ENCODE measurements at places on chromosomes 1 and 21. TPM values are rescaled to one million over a fixed set of nuclear protein-coding genes. Genes with fewer than 3 reads are reported as not detected.

Gene TNFRSF18
- total RNA-seq, result 0.44 TPM

Gene CCDC181
- total RNA-seq, result 1.6 TPM

Gene FCGR2B
- total RNA-seq, result 14.2 TPM

Gene COL16A1
- total RNA-seq, result 19.8 TPM

Gene PPP1R12B
- 416 TPM for total RNA-seq

DNA sequence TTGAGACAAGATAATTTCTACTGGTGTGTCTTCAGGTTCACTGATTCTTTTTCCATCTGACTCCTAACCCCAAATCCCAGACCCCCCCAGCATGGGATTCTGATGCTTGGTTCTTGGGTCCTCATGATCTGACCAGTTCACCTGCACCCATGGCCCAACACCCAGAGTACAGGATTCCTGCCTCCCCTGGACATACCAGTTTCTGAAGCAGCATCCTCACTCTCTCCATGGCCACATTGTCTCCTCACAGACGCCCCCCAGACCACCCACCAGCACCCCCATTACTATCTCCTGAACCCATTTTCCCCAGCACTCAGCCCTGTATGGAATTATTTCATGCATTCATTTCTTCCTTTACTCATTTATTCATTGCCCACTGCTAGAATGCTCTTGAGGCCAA lies 864 bp upstream of the KRTAP12-3 start:
- no peak for DNase-seq

DNA sequence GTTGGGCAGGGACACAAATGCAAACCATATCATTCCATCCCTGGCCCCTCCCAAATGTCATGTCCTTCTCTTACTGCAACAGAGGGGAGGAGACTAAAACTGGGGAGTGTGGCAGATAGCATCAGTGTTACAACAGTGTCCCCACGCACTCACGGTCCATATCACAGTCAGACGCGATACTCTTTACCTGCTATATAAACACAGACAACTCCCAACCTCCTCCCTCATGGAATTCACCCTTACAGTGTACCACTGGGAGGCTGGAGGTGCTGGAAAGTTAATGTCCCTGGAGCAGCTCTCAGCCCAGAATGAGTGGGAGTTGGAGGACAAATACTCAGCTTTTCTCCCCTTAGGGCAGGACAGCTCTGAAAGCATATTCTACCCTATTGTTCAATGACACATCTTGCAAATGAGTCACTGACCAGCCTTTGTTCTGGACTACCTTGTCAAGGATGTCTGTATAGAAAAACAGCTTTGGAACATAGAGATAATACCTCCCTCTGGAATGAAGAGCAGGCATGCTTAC lies 445.9 kb downstream of the SETD4 start:
- DNase-seq, result no peak

DNA sequence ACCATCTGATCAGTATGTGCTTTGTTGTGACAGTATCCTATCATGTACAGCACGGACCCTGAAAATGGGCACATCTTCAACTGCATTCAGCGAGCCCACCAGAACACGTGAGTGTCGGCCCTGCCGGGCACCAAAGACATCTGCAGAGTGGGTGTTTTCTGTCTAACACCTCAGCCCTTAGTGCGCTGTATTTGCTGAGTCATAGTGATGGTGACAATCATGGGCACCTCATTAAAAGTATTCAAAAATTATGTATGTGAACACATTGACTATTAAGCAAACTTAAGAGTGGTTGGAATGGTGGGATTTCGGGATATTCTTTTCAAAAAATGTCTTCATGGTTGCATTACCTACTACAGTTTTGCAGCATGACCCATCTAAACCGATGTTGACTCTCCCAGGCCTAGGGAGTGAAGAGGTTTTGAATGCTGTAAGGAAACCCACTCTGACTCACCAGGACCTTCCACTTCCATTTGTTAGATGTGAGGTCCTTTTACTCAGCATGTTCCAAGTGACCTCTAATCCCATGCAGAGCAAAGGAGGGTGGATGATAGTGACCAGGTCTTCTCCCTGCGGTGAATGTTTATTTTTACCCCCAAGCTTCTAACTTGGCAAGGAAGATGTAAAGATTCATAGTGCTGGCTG lies 20.1 kb downstream of the MGST3 start:
- DNase-seq, result no peak

DNA sequence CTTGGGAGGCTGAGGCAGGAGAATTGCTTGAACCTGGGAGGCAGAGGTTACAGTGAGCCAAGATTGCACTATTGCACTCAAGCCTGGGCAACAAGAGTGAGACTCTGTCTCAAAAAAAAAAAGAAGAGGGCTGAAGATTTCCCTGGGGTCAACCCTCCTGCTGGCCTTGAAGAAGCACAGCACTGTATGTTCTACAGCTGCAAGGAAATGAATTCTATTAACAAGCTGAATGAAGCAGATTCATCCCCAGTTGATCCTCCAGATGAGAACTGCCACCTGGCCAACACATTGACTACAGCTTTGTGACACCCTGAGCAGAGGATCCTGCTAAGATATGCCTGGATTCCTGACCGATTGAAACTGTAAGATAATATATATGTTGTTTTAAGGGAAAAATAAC lies 129.5 kb downstream of the ADSS2 start:
- no peak for DNase-seq

- DNase-seq, result no peak
These were observed 10.3 kb upstream of the ADARB1 start for GRCh38 chr21:45064091-45064490.

DNA sequence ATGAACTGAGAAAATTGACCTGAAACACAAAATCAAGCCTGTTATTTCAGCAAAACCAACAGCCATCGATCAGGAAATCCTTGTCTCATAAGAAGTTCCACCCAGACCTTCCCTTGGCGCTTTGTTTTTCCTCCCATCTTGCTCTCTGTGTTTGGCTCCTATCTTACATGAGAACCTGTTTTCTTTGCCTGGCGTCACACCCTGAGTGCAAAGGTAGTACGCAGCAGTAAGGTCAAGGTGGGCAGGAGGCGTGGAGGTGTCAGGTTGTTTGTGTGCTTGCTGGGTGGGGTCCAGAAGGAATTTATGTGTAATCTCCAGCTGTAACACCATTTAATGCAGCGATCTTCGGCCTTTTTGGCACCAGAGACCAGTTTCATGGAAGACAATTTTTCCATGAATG lies 50.5 kb downstream of the C1orf21 start:
- no peak for DNase-seq
